DND-41 (cell line): ENCODE measurements at places on chromosomes 1 and 21.

- no peaks in the 10 kb centered on the region for H3K36me3 ChIP-seq
- H3K4me3 ChIP-seq, result no peak overlapping the region
- no peaks in the 10 kb centered on the region for H3K4me1 ChIP-seq
- no peak for DNase-seq
- H3K27ac ChIP-seq, result no peak overlapping the region
These were observed 78.1 kb upstream of the CCDC190 start for GRCh38 chr1:162939035-162939434.

DNA sequence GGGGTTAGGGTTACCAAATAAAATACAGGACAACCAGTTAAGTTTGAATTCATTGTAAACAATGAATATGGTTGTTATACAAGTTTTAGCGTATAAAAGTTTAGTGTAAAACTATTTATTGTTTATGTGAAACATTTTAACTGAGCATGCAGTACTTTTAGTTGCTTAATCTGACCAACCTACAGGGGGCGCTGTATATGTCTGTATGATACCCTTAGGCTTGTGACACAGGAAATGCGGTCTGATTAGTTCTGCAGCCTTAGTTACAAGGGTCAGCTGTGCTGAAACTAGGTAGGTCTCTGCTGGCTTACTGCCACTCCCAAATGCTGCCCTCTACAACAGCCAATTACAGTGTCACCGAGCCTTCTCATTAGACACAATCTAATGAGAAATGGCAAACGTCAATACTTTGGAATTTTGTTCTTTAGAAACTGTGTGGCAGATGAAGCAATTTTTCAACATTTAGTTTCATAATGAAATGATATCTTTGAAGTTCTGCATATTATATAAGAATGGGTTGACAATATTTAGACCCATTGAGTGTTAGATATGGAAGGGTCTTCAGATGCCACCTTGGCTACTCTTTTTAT lies 56.2 kb downstream of the NTNG1 start:
- H3K4me3 ChIP-seq, result no peak overlapping the region
- H3K36me3 ChIP-seq, result no peaks in the 10 kb centered on the region
- no peak overlapping the region for H3K27ac ChIP-seq
- H3K27me3 ChIP-seq, result no peaks in the 10 kb centered on the region
- DNase-seq, result peak; percentile 31

- H3K4me3 ChIP-seq, result no peak overlapping the region
- H3K27ac ChIP-seq, result peak overlapping the region; percentile 70
- no peaks in the 10 kb centered on the region for H3K27me3 ChIP-seq
- H3K4me1 ChIP-seq, result peaks cover 38% of the 10 kb centered on the region
These were observed 3.7 kb downstream of the TRIM46 start for GRCh38 chr1:155177192-155177917.

- H3K27me3 ChIP-seq, result no peaks in the 10 kb centered on the region
- peaks cover 2% of the 10 kb centered on the region; the same call in 1 of the 2 replicates for H3K36me3 ChIP-seq
- H3K4me1 ChIP-seq, result peaks cover 47% of the 10 kb centered on the region
- H3K27ac ChIP-seq, result peak overlapping the region; percentile 88; the same call in 1 of the 2 replicates
- DNase-seq, result no peak
These were observed 994 bp downstream of the RO60 start for GRCh38 chr1:193060406-193060805.

- no peak overlapping the region for H3K27ac ChIP-seq
- no peaks in the 10 kb centered on the region for H3K4me1 ChIP-seq
- H3K4me3 ChIP-seq, result no peak overlapping the region
- no peaks in the 10 kb centered on the region for H3K36me3 ChIP-seq
These were observed 312.7 kb downstream of the PTPRU start for GRCh38 chr1:29549001-29549400.

DNA sequence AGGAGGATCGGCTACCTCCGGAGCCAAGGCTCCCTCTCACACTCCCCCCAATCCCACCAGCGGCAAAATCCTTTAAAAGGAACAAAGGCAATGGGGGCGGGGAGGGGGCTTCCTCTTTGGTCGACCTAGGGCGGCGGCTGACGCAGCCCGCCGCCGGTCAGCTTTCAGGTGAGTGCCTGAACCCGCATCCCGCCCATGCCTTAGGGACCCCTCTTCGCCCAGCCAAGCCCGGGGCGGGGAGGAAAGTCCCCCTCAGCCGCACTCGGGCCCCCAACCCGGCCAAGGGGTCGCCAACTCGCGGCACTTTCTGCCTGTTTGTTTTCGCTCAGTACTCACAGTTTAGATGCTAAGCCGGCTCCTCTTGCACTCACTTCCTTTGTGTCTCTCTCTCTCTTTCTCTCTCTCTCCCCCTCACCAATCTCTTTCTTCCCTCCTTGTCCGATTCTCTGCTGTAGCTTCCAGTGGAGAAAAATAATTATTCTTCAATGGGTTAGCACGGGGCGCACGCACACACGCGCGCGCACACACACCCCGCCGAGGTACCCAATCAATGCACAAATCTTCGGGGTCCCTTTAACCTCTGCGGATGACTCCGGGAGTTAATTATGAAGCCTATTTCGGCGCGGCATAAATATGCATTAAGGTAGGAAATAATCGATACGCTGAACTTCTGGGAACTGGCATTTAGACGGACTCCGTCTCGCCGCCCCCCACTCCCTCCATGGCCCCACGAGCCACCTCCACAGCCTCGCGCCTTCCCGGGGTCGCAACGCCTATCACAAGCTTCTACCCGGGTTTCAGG lies at the start of gene BLACAT1:
TSS of gene BLACAT1 (minus strand) at position 465 of the 802 bp plus-strand sequence.
- no peak within 1 kb of the TSS for H3K4me3 ChIP-seq
- H3K36me3 ChIP-seq, result no peaks in the 10 kb centered on the region
- H3K27ac ChIP-seq, result no peak within 1 kb of the TSS
- DNase-seq, result no peak
- H3K27me3 ChIP-seq, result peaks cover 17% of the 10 kb centered on the region
- H3K4me1 ChIP-seq, result no peaks in the 10 kb centered on the region

GRCh38 chr1:186617926-186618325 lies 62.3 kb downstream of the PTGS2 start:
- peaks cover 25% of the 10 kb centered on the region for H3K4me1 ChIP-seq
- peak overlapping the region; percentile 53 for H3K27ac ChIP-seq
- no peaks in the 10 kb centered on the region for H3K27me3 ChIP-seq
- H3K4me3 ChIP-seq, result no peak overlapping the region

GRCh38 chr1:63073309-63074306 lies 248.8 kb upstream of the FOXD3 start:
- no peak overlapping the region for H3K4me3 ChIP-seq
- H3K4me1 ChIP-seq, result no peaks in the 10 kb centered on the region
- no peaks in the 10 kb centered on the region for H3K36me3 ChIP-seq
- H3K27me3 ChIP-seq, result peaks cover 3% of the 10 kb centered on the region
- DNase-seq, result no peak
- H3K27ac ChIP-seq, result no peak overlapping the region

GRCh38 chr1:177257128-177257527 lies 86.4 kb downstream of the BRINP2 start:
- H3K36me3 ChIP-seq, result no peaks in the 10 kb centered on the region
- no peak overlapping the region for H3K27ac ChIP-seq
- H3K4me3 ChIP-seq, result no peak overlapping the region
- DNase-seq, result no peak

DNA sequence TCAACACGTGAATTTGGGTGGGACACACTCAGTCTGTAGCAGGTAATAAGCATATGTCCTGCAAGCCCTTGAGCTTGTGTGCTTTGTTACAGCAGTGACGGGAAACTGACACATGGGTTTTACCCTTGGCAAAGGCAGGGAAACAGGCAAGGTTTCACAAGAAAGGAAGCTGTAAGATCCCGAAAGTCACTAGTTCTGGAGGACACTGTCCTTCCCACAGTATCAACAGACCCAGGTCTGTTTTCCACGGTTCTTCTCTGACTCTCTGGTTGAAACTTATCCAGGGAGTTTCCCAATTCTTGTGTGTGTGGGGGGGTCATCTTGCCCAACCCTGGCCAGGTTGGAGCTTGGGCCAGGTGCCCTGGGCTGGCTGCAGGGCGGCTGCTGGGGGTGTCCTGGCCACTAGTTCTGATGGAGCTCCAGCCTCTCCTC lies 29.3 kb upstream of the ZBTB21 start:
- no peak overlapping the region for H3K27ac ChIP-seq
- H3K36me3 ChIP-seq, result no peaks in the 10 kb centered on the region
- H3K4me1 ChIP-seq, result peaks cover 8% of the 10 kb centered on the region

DNA sequence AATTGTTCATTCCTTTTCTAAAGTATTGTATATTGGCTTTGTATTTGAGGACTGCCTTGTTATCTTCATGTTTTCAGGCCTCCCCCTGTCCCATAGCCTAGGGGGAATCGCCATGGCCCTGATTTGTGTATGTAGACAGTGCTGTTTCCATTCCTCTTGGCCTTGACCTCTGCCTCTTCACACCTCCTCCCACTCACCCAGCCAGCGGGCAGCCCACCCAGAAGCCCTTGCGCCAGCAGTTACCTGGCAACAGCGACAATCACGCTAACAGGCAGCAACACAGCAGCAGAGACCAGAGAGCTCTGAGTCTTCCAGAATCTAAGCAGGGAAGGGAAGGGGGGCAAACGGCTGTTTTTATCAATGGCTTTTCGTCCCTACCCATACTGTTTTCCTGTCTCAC lies 50.0 kb upstream of the NPL start:
- no peak overlapping the region for H3K27ac ChIP-seq
- H3K36me3 ChIP-seq, result no peaks in the 10 kb centered on the region
- no peaks in the 10 kb centered on the region for H3K27me3 ChIP-seq
- no peak overlapping the region for H3K4me3 ChIP-seq

DNA sequence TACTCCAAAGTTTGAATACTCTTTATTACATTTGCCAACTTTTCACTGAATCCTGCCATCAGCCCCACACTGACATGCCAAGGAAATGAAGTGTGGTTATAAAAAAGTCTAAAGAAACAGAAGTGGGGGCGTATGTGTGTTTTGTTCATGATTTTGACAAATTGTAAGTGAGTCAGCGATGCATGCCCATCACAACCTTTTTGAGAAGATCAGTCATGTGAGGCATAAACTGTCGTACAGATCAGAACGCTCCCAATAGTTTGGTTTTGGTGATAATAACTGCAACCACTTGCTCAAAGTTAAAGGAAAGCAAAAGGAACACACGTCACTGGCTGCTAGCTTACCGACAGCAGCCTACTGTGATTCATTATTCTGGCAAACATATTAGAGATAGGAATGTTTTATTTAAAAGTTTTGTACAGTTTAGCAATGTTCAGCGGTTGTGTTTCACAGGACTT lies 95.6 kb downstream of the RGS2 start:
- no peak overlapping the region for H3K4me3 ChIP-seq
- H3K27ac ChIP-seq, result no peak overlapping the region
- H3K4me1 ChIP-seq, result no peaks in the 10 kb centered on the region
- no peaks in the 10 kb centered on the region for H3K36me3 ChIP-seq
- DNase-seq, result no peak

- no peaks in the 10 kb centered on the region for H3K4me1 ChIP-seq
- H3K27me3 ChIP-seq, result no peaks in the 10 kb centered on the region
- H3K27ac ChIP-seq, result no peak overlapping the region
- no peak overlapping the region for H3K4me3 ChIP-seq
- H3K36me3 ChIP-seq, result no peaks in the 10 kb centered on the region
These were observed 71.6 kb downstream of the DNTTIP2 start for GRCh38 chr1:93807311-93807930.

GRCh38 chr1:89047734-89048133 lies 17.3 kb downstream of the GBP1 start:
- peaks cover 11% of the 10 kb centered on the region for H3K36me3 ChIP-seq
- no peaks in the 10 kb centered on the region for H3K4me1 ChIP-seq
- no peak overlapping the region for H3K27ac ChIP-seq
- no peak overlapping the region for H3K4me3 ChIP-seq
- no peak for DNase-seq
- H3K27me3 ChIP-seq, result no peaks in the 10 kb centered on the region

- H3K36me3 ChIP-seq, result no peaks in the 10 kb centered on the region
- no peaks in the 10 kb centered on the region for H3K4me1 ChIP-seq
- H3K27me3 ChIP-seq, result peaks cover 9% of the 10 kb centered on the region
- DNase-seq, result no peak
- no peak overlapping the region for H3K27ac ChIP-seq
These were observed 14.3 kb downstream of the ACKR1 start for GRCh38 chr1:159218649-159219636.

- H3K4me3 ChIP-seq, result no peak overlapping the region
- no peak overlapping the region for H3K27ac ChIP-seq
- H3K4me1 ChIP-seq, result no peaks in the 10 kb centered on the region
- no peaks in the 10 kb centered on the region for H3K36me3 ChIP-seq
These were observed 679.4 kb upstream of the USP24 start for GRCh38 chr1:55894521-55894920.

- H3K4me1 ChIP-seq, result no peaks in the 10 kb centered on the region
- no peak for DNase-seq
- H3K27ac ChIP-seq, result no peak overlapping the region
- no peak overlapping the region for H3K4me3 ChIP-seq
These were observed 19.6 kb upstream of the SDC3 start for GRCh38 chr1:30928171-30928570.

- DNase-seq, result no peak
- no peaks in the 10 kb centered on the region for H3K27me3 ChIP-seq
- no peak overlapping the region for H3K27ac ChIP-seq
- no peaks in the 10 kb centered on the region for H3K4me1 ChIP-seq
- no peaks in the 10 kb centered on the region for H3K36me3 ChIP-seq
These were observed 7.8 kb upstream of the LRRC47 start for GRCh38 chr1:3803905-3804626.

GRCh38 chr1:54543729-54544496 lies 4.1 kb upstream of the ACOT11 start:
- H3K27ac ChIP-seq, result no peak overlapping the region
- no peak overlapping the region for H3K4me3 ChIP-seq
- H3K4me1 ChIP-seq, result peaks cover 16% of the 10 kb centered on the region

GRCh38 chr1:94012708-94013366 lies 103.6 kb upstream of the GCLM start:
- no peak overlapping the region for H3K4me3 ChIP-seq
- no peaks in the 10 kb centered on the region for H3K36me3 ChIP-seq
- no peak overlapping the region for H3K27ac ChIP-seq

GRCh38 chr21:32137931-32138330 lies 140.9 kb downstream of the MIS18A start:
- no peaks in the 10 kb centered on the region for H3K36me3 ChIP-seq
- no peak overlapping the region for H3K27ac ChIP-seq
- H3K4me3 ChIP-seq, result no peak overlapping the region
- H3K27me3 ChIP-seq, result no peaks in the 10 kb centered on the region

- H3K27me3 ChIP-seq, result no peaks in the 10 kb centered on the region
- H3K4me3 ChIP-seq, result no peak overlapping the region
- no peak overlapping the region for H3K27ac ChIP-seq
- H3K36me3 ChIP-seq, result no peaks in the 10 kb centered on the region
These were observed 9.9 kb upstream of the ZBTB17 start for GRCh38 chr1:15985611-15986297.

- no peaks in the 10 kb centered on the region for H3K4me1 ChIP-seq
- no peak for DNase-seq
- H3K4me3 ChIP-seq, result no peak overlapping the region
These were observed 13.9 kb upstream of the S100A7 start for GRCh38 chr1:153474347-153474746.

DNA sequence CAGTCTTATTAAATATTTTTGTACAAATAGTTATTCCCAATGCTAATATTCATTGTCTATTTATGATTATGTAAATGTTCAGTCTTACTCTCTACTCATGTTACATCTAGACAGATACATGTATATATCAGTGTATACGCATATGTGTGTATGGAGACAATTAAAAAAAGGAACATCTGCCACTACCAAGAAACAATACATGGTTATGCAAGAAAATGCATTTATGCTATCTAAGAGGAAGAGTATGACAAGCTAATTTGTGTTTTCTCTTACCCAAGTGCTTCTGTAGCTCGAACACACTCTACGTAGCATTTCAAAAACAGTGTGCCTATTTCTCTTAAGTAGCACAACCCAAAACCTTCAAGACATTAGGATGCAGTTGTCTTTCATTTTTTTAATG lies 6.1 kb upstream of the RLF start:
- DNase-seq, result no peak
- H3K4me1 ChIP-seq, result 0 out of 2 replicates have a peak, but pooled peaks cover 3% of the 10 kb centered on the region
- no peak overlapping the region for H3K27ac ChIP-seq
- H3K4me3 ChIP-seq, result no peak overlapping the region
- H3K27me3 ChIP-seq, result no peaks in the 10 kb centered on the region

- DNase-seq, result peak; percentile 50
- H3K27ac ChIP-seq, result no peak overlapping the region
- no peaks in the 10 kb centered on the region for H3K36me3 ChIP-seq
- no peaks in the 10 kb centered on the region for H3K27me3 ChIP-seq
- H3K4me1 ChIP-seq, result no peaks in the 10 kb centered on the region
These were observed 24.4 kb upstream of the CLDN14 start for GRCh38 chr21:36504067-36505058.
